Femur (tissue), 1 donor: ENCODE measurements at places on chromosomes 6 and 20.
A peak's percentile ranks its signal among the peaks of the same experiment; 100 is the strongest.

DNA sequence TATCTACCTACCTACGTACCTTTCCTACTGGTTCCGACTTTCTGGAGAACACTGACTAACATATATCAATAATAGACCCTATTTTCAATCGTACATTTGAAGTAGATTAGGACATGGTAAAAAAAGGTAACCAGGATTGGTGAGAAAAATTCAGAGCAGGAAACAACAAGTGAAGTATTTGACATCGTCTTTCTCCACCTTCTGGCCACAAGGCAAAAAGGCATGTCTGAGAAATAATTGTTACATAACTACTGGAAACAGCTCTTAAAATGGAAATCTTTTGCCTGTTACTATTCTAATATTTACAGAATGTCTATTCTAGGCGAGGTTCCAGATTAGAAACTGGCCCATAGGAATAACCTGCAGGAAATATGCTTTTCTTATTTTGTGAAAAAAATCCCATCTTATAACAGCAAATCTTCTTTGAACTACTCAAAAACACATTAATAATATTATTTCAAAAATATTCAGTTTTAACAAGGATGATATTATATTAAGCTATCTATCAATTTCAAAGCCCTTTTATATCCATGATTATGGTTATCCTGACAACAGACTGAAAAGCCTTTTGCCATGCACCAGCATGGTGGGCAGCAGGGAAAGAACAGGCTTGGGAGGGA is 80.8 kb downstream of the RCAN2 start:
- peak; percentile 26 for DNase-seq

GRCh38 chr6:31493875-31494694 is 3.9 kb upstream of the MICB start:
- DNase-seq, result peak; percentile 71

DNA sequence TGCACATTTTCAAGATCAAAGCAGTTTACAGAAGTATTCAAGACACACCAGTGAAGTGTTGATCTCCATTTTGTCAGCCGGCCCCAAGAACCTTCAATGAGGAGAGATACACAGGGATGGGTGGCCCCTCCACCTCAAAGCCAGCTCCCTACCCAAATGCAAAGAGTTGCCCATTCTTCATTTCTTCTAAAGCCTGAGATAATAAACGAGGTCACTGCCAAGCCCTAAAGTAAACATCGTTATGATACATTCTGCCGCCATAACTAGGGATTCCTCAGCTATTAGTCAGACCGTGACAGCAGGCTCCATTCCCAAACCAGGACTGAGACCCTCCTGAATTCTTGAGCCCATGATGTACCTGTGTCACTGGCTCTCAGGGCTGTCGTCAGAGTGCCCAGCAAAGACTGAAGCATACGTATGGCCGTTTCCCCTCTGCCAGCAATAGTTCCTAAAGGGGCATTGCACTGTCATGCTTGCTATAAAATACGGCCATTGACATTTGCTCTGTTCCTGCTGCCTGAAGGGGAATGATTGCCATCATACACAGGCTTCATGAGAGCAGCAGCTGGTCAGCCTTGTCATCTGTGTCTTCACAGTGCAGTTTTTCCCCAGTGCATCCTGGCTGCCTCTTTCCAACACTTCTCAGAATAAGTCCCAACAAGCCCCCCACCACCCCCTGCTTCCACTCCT is 41.7 kb downstream of the ISM1 start:
- peak; percentile 26 for DNase-seq

DNA sequence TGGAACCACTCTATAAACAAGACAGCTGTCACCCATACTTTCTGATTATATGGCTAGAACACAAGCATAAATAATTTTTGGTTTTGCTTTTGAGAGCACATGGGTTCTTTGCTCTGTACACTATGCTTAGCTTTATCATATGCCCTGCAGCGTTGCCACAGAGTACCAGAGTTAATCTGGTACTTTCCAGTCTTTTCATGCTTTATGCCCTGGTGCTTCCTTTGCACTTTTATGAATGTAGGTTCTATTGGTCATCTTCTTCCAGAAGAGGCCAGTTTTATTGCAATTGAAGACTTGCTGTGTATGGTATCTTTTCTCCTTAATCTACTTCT is 20.8 kb downstream of the SHLD1 start:
- no peak for DNase-seq

- DNase-seq, result no peak
Measured at GRCh38 chr6:3731700-3732099, 19.8 kb downstream of the PXDC1 start.
